Germinal center (tissue), 1 donor: ENCODE measurements at places on chromosomes 4 and X.
A peak's percentile ranks its signal among the peaks of the same experiment; 100 is the strongest.

DNA sequence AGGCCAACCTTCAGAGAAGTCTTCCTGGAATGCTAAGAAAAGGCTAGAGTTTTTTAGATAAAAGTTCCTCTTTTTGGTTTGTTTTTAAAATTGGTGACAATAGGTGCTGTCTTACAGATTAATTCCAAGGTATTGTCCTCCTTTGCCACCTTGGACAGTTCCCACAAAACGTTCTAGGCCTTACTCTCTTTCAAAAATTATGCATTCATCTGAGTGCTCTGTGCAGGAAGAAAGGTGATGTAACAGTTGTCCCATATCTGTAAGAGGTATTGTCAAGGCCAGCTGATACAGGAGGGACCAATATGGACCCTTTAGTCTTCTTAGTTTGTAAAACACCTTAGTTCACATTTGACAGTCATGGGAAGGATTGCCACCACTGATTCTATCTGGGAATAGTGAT lies 15.9 kb upstream of the CXCL5 start:
- no peak for DNase-seq

DNA sequence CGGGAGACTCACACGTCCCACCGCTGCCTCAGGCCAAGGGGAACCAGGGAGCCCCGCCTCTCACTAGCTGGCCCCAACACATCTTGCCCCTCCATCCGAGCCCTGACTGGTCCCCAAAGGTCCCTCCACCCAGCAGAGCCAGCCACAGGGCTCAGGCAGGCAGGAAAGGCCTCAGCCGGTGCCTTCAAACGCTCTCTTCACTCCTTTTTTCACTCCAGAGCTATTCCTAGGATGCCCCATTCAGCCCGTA lies 1.5 kb upstream of the ARHGAP4 start:
- DNase-seq = no peak

- DNase-seq = no peak
These were observed 35.8 kb downstream of the FAT4 start for GRCh38 chr4:125350470-125351135.

DNA sequence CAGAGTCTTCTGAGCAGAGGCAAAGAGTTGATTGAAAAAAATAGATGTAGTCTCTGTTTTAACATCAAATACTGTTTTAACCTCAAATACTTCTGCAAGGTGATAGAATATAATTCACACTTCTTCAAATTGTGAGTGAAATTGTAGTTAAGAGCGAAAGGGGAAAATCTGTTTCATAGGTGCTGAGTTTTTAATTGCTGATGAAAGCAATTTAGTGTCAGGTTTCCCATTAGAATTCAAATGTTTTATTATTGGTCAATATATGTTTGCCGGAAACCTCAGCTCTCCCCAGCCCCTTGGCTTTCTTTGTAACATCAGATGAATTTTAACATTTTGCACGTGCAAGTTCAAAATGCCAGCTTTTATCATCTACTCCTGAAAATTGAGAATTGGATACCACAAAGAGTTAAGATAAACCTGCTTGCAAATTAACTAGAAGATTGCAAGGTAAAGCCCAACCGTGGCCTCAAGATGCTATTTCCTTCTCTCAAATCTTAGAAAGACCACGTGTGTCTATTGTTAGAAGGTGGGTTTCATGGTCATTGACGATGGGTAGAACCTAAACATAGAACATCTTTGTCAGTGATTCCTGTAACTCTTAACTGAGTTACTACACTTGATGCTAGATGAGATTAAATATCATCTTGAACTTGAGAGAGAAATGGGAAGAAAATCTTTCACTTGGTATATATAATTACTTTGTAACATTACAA lies 1824.2 kb upstream of the TENM3 start:
- DNase-seq = no peak

GRCh38 chrX:132631579-132632232 lies 142.9 kb upstream of the MBNL3 start:
- DNase-seq = peak; percentile 3

- no peak for DNase-seq
These were observed 10.2 kb upstream of the KIAA0232 start for GRCh38 chr4:6772223-6772928.

GRCh38 chr4:74715706-74716435 lies 78.5 kb downstream of the BTC start:
- DNase-seq = no peak

DNA sequence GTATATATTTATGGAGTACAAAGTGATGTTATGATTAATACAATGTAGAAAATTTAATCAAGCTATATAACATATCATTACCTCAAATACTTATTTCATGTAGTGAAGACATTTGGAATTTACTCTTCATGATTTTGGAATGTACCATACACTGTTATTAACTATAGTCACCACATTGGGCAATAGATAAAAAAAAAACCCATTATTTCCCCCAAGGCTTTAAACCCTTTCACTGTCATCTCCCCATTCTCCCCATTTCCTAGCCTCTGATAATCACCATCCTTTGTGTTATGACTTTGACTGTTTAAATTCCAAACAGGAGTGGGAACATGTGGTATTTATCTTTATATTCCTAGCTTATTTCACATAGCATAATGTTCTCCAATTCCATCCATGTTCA lies 2189.1 kb upstream of the AGA start:
- DNase-seq = no peak

DNA sequence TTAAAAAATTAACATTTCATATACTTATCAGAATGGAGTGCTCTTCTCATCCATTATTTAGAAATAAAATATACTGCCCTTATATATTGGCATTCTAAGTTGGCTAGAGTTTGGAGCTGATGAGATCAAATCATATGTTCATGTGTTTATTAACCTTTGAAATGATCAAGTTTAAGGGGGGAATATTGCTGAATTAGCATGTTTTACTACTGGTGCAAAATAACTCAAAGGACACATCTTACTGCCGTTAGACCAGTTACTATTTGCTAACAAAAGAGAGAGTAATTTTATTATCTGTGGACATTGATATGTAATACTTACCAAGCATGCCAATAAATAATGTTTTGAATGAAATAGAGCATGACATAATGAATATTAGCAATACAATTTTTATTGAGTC lies 901.0 kb downstream of the CCSER1 start:
- DNase-seq = no peak

- peak; percentile 2 for DNase-seq
These were observed at the start of gene GABRE for GRCh38 chrX:151974336-151975227. GABRE (minus strand) TSS chrX:151974676; CDS start chrX:151974625, 51 bp downstream.

DNA sequence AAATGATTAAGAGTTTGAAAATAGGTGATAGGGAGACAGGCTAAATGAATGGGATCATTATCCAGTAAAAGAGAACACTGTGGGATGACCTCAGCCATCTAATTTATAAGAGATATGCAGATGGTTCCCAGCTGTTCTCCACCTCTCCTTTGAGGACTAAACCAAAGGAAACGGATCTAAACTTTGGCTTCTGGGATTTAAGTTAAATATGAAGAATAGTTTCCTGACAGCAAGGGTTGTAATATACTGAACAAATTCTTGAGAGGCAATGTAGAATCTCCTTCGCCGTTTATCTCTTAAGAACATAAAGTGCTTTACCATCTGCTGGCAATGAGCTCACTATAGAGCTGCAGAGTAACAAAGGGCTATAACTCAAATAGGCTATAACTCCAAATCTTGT lies 35.4 kb upstream of the HPGDS start:
- DNase-seq = no peak

DNA sequence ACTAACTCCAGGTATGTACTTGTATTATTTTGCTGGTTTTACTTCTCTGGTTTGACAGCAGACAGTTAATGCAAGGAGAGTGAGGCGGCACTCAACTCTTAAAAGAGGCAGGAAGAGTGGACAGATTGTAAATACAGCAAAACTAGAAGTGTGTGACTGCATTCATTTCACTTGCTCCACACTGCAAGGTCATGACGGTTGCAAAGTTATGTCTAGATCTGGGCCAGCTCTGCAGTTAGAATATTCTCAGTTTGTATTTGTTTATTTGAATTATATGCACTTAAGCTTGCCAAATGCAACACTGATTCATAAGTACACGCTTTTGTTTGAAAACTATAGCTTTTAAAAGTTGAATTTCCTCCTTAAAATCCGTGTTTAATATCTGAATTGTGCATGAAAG lies 148.9 kb downstream of the STIM2 start:
- no peak for DNase-seq

GRCh38 chrX:27251369-27251768 lies 211.8 kb downstream of the PPP4R3C start:
- DNase-seq = no peak

- DNase-seq = no peak
These were observed 685 bp downstream of the TASL start for GRCh38 chrX:30576881-30577280.

DNA sequence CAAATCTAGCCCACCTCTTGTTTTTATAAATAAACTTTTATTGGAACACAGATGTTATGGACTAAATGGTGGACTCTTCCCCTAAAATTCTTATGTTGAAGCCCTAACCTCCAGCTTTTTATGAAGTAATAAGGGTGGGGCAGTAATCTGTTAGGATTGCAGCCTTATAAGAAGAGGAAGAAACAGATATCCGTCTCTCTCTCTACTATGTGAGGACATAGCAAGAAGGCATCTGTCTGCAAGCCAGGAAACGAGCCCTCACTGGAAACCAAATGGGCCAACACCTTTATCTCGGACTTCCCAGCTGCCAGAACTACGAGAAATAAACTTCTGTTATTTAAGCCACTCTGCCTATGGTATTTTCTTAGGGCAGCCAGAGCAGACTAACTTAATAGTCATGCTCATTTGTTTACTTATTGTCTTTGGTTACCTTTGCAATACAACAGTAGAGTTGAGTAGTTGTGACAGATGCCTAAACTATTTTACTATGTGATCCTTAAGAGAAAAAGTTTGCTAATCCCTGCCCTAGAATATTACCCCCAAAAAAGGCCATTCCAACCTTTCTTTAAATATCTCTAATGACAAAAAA lies 67.4 kb downstream of the MANBA start:
- no peak for DNase-seq

DNA sequence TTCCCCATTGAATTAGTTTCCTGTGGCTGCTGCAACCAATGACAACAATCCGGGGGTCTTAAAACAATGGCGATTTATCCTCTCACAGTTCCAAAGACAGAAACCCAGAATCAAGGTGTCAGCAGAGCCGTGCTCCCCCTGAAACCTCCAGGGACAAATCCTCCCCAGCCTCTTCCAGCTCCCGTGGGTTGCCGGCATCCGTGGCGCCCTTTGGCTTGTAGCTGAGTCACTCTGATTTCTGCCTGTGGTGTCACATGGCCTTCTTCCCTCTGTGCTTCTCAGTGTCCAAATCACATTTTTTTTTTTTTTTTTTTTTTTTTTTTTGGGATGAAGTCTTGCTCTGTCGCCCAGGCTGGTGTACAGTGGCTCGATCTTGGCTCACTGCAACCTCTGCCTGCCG lies 64.5 kb upstream of the STX18 start:
- DNase-seq = no peak

- no peak for DNase-seq
These were observed 156.9 kb downstream of the SLIT2 start for GRCh38 chr4:20408611-20409010.

- peak; percentile 77 for DNase-seq
These were observed at the start of gene CCNG2 for GRCh38 chr4:77156912-77157858. CCNG2 (plus strand) TSS chr4:77157207; CDS start chr4:77158533, 1,326 bp downstream.

DNA sequence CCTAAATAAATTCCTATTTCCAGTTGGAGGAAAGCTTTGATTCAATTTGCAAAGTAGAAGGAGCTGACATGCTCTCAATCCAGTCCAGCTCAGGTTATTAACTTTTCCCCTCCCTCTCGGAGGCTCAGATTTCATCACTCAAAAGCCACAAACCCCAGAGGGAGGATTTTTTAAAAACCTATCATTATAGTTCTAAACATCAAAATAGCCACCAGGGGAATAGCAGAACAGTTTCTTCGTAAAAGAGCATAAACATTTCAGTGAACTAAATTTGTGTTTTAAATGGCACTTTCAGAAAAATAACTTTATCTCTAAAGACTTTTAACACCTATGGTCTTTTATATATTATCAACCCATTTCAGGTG lies 8.8 kb downstream of the GPRIN3 start:
- peak; percentile 9 for DNase-seq

DNA sequence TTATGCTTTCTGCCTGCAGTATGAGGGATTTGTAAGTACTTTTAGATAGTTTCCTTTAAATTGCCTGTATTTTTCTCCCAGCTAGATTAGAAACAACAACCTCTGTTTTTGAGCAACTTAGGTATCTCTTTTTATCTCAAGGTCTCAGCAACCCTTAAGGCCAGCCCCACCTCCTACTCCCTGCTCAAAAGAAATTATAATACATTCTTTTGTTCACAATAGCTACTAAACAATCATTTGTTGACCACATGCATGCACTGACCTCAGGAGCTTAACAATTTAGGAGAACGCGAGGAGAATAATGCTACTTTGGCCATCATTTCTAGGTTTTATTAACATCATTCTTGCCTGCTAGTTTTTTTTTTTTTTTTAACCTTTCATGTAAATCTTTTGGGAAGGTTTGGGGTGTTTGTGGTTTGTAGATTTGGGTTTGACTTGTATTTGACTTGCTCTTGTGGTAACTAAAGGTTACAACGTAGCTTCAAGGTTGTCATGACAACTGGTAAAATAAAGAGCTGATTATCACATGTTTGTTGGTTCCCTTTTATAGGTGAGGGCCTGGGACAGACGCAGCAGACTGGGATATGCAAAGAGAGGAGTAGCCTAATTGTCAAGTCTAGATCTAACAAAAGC lies 145.4 kb upstream of the PLAC1 start:
- DNase-seq = peak; percentile 12

GRCh38 chrX:30654989-30655607 lies 1.9 kb downstream of the GK start:
- DNase-seq = no peak

DNA sequence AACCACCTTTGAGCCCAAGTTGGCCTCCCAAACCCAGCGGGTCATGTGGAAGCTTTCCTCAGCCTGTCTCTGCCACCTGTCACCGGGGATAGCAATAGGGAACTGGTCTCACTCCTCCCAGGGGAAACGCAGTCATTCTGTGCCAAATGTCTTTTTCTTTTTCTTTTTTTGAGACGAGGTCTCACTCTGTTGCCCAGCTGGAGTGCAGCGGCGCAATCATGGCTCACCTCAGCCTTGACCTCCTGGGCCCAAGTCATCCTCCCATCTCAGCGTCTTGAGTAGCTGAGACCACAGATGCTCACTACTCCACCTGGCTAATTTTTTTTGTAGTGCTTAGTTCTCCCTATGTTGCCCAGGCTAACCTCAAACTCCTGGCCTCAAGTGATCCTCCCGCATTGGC lies 40.3 kb downstream of the MED28 start:
- no peak for DNase-seq

GRCh38 chr4:14910411-14910810 lies 91.9 kb upstream of the CPEB2 start:
- no peak for DNase-seq

GRCh38 chrX:153343674-153344073 lies 9.7 kb downstream of the ZNF275 start:
- no peak for DNase-seq

GRCh38 chr4:184668511-184669114 lies 19.1 kb downstream of the PRIMPOL start:
- DNase-seq = no peak

- no peak for DNase-seq
These were observed 31.4 kb downstream of the MAGEB16 start for GRCh38 chrX:35829501-35829900.
